ENCODE measurements at places on chromosomes 2 and 18.

- no peak for DNase-seq
These were observed 165.7 kb downstream of the RTP5 start for GRCh38 chr2:242034996-242035814.

DNA sequence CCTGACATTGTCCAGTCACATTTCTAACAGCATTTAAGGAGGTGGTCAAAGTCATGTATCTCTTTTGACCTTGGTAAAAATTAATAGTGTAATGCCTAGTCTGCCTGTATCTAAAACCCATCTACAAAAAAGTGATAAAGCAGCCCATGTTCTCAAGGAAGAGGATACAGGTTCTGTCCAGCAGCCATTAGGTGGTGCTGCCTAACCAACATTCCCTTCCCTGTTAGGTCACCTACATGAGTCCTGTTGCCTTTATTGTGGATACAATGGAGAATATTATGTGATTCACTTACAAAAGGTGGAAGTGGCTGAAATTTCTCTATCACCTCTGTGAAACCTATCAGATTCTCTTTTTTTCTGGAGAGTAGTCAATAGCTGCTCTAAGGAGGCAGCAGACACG is 52.5 kb downstream of the AQP4 start:
- no peak for DNase-seq

DNA sequence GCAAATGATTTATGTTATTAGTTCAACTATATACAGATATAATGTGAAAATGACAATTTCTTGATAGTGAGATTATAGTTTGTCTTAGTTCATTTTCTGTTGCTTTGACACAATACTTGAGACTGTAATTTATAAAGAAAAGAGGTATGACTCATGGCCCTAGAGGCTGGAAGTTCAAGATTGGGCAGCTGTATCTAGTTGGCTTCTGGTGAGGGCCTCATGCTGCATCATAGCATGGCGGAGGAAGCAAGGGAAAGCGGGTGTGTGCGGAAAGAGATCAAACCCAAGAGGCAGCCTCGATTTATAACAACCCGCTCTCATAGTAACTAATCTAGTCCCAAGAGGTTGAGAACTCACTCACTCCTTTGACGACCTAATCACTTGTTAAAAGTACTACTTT is 11.4 kb downstream of the PLEKHA3 start:
- DNase-seq: no peak

- no peak for DNase-seq
These were observed 255.4 kb downstream of the AGAP1 start for GRCh38 chr2:235749121-235749770.

GRCh38 chr18:58234359-58234741 is 190.3 kb downstream of the NEDD4L start:
- no peak for DNase-seq

DNA sequence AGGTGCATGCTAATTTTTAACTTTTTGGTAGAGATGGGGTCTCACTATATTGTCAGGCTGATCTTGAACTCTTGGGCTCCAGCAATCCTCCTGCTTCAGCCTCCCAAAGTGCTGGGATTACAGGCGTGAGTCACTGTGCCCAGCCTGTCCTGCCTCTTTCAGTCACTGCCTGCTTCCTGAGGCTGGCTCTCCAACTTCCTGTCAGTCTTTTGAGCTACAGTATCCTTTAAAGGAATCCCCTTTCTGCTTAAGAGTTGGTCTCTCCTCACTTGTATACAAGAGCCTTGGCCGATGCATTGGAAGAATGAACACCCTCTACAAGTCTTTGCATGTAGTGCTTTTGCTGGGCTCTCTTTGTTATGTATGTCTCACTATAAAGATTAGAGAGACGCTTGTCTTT is 88.4 kb upstream of the SMAD2 start:
- no peak for DNase-seq

GRCh38 chr18:41858761-41859555 is 96.1 kb upstream of the PIK3C3 start:
- no peak for DNase-seq

GRCh38 chr18:32280188-32280783 is 90.4 kb downstream of the MEP1B start:
- DNase-seq: no peak

GRCh38 chr2:10655074-10655473 is 34.7 kb downstream of the NOL10 start:
- DNase-seq: no peak

- no peak for DNase-seq
These were observed 12.7 kb downstream of the NEU4 start for GRCh38 chr2:241821460-241822263.

- DNase-seq: no peak
These were observed 24.6 kb downstream of the TMEM127 start for GRCh38 chr2:96241227-96241626.

DNA sequence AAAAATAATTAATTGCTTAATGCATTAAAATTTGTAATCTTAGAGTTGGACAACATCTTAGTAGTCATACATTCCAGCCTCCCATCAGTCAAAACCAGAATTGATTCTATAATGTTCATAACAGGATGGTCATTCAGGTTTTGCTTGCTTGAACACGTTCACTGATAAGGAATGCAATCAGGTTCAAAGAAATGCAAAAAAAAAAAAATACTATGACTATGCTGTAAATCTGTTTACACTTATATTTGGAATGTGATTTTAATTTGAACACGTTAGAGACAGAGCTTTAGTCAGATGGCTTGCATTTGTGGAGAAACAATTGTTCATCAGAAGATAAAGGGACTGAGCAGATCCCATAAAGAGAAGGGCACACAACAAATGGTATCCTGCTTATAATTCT is 131.3 kb upstream of the UNC80 start:
- DNase-seq: no peak

- DNase-seq: peak; percentile 97
These were observed 206.9 kb upstream of the PKDCC start for GRCh38 chr2:41840702-41841551.

- no peak for DNase-seq
These were observed 97.9 kb upstream of the KLHL29 start for GRCh38 chr2:23286758-23287704.

- no peak for DNase-seq
These were observed 236.0 kb upstream of the REV1 start for GRCh38 chr2:99725820-99726219.

GRCh38 chr2:147223119-147223518 is 621.7 kb upstream of the ACVR2A start:
- DNase-seq: no peak

DNA sequence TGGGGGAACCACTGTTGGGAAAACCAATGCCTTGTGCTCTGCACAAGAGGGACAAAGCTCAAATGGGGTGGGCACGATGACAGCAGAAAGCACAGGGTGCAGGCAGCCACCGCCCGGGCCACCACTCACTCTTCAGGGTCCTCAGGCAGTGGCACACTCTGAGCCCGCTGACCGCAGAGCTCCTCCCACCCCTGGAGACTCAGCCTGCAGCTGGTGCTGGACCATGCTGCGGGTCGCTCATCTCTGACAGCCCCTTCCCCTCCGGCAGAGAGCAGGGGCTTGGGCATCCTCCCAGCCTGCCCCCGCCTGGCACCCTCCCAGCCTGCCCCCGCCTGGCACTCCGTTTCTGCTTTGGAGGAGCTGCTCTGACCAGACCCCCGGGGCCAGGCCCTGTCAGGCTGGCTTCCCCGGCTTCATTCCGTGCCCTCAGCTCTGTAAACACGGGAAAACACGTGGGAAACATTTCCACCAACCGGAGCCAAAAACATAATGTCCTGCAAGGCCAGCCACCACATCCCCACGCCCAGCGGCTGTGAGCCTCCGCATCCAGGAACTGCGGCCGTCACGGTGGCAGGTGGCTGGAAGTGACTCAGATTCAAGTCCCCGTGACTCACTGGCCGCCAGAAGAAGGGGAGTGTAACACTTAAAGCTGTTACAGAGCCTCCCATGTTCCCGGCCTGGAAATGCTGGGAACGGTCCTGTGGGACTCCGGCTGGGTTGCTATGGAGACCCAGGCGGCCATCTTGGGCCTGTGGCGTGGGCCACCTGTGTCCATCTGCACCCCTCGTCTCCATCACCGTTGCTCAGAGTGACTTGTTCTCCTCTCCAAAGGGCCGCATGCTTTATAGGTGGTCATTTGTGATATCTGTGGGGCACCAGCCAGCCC is 6.8 kb upstream of the SNED1 start:
- no peak for DNase-seq

DNA sequence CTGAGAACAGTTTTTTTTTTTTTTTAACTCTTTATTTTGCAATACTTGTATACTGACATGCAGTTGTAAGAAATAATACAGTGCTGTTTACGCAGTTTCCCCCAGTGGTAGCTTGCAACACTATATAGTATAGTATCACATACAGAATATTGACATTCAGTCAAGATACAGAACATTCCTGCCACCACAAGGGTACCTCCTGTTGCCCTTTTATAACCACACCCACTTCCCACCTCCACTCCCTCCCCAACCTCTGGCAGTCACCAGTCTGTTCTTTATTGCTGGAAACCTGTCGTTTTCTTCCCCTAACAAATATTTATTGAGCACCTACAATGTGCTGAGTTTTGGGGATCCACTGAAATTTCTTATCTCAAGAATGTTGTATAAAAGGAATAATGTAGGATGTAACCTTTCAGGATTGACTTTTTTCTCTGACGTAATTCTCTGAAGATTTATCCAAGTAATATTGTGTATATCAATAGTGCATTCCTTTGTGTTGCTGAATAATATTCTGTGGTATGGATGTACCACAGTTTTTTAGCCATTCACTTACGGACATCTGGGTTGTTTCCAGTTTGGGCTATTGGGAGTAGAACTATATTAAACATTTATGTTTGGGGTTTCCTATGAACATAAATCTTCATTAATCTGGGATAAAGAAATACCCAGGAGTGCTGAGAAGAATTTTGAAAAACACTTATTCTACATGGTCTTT is 51.4 kb upstream of the EML6 start:
- DNase-seq: no peak

DNA sequence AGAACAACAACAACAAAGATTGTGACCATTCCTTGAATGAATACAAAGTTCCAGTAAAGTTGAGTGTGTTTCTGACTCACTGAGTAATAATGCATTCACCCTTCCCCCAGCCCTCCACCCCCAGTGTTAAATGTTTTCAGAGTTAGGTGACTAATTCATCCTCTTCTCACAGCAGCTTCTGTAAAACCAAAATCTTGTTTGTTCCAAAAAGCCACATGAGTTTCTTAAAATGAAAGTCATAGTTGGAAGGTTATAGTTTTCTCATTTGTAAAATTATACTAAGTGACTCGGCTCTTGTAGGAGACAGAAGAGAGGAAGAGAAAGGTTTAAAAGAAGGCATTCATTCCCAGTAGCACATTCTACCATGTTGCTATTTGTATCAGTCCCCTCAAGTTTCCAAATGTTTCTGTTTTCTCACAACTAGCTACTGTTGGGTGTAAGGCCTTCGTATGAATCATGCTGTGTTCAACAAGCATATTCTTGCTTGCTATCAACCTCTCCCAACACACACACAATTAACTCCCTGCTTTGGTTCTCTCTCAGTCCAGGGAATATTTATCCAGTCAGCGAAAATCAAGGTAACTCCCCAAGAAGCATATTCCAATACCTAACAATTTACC is 75.3 kb downstream of the MBD2 start:
- DNase-seq: no peak

GRCh38 chr2:201118121-201118960 is 2.4 kb downstream of the CFLAR start:
- peak; percentile 83 for DNase-seq

DNA sequence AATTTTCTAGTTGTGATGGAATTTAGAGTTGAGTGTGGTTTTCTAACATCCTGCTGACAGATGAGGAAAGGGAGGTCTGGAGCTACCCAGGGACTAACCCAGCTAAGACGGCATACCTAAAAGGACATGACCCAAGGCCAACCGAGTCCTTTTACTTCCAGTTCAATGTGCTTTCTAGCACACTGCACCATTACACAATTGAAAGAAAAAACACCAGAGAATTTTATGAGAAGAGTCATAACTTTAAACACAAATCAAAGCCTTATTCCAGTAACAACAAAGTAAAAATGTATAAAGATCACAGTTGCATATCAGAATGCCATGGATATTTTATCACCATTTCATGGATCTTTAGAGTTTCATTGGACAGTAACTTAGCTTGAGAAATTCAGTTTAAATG is 480.3 kb downstream of the MEIS1 start:
- DNase-seq: no peak

- no peak for DNase-seq
These were observed 6.4 kb upstream of the FHL2 start for GRCh38 chr2:105405291-105405690.

DNA sequence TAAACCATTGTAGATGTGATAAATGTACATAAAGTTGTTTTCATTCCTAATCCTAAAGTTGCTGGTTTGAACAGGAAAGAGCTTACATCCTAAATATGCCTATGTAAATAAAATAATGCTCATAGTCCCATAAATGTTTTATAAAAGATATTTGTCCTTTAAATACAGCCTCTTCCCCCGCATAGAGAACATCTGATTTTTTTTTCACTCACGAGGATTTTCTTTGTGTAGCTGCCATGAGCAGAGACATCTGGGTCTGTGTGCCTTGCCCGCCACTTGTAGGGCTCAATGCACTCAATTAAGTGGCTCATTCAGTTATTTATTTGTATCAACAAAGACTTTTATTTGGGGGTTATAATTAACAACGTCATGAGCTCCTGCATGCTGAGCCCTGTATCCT is 72.8 kb downstream of the SOWAHC start:
- DNase-seq: no peak

- no peak for DNase-seq
These were observed 36.0 kb downstream of the KLHL29 start for GRCh38 chr2:23420840-23421476.

DNA sequence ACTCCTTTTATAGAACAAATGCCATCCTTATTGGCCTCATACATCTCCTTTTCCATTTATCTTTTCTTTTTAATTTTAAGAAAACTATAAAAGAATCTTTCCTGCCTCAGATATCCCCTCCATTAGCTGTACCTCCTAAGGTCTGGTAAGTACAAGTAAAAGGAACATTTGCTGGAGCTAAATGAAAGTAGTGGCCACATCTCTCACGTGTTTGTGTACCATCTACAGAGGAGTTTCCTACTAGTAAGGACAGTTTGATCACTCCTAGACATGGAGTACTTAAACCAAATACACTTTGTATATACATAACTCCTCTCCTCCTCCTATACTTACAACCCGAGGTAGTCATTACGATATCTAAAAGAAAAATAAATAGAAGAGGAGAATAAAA is 504.8 kb downstream of the LRRTM4 start:
- no peak for DNase-seq

DNA sequence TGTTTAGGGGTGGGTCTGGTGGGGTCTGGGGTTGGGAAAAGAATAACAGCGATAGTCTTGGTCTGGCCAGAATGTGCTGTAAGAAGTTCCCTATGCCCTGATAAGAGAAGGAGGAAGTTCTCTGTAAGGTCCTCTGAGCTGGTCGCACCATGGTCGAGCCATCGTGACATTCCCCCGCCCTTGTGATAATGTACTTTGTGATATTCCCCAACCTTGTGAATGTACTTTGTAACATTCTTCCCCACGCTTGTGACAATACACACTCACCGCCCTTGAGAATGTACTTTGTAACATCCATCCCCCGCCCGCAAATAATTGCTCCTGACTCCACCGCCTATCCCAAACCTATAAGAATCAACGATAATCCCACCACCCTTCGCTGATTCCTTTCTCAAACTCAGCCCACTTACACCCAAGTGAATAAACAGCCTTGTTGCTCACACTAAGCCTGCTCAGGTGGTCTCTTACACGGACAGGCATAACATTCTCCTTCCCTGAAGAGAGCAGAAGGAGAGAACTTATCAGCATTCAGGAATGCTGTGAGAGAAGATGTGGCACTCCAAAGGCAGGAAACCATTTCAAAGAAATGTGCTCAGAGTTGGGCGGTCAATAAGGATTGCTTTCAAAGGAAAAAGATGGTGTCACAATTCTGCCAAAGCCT is 17.8 kb upstream of the DUSP19 start:
- DNase-seq: no peak

Data from central memory CD8-positive, alpha-beta T cell (primary cell).